ENCODE measurements at places on chromosomes 12 and 14.

- DNase-seq = peak; percentile 47
Observed at GRCh38 chr12:19131025-19131444, 1.5 kb downstream of the PLEKHA5 start.

GRCh38 chr12:8958066-8958465 lies 8.6 kb upstream of the M6PR start:
- DNase-seq = no peak

DNA sequence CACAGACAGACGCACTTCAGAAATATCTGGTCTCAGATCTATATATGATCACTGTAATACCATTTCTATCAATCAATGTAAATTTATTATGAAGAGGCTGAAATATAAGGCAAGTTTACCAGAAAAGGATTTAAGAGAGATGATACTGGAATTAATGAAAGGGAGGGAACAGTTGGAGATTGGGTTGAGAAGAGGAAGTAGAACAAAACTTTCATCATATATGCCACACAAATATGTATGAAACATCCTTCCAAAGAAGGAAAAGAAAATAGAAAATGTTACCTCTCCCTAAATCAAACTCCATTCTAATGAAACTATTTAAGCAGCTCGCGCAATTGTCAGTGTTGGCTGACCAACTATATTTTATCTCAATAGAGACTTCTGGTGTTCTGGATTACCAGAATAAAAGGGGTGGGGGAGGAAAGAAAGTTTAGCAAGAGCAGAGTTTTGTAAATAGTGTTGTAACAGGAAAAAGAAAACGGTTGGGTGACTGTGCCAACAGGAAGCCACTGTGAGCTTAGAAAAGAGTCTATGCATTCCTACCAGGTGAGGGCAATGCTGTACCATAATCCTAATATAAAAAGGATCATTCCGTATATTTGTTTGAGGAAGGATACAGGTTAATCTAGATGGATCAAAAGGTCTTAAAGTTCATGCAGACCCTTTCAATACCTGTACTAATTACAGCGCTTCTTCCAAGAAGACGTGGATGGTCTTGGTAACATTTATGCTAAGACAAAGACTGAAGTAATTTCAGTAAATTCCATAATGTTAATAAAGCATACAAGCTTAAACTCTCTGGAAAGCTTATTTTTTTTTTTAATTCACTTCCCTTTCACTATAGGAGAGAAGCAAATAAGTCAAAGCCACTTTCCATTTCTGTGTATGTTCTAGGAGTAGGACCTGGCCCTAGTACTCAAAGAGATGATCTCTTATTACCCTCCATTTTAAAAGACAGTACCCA lies 14.5 kb upstream of the LLPH start:
- DNase-seq = peak; percentile 59

GRCh38 chr14:74846968-74847665 lies 28.8 kb downstream of the PROX2 start:
- DNase-seq = peak; percentile 51

DNA sequence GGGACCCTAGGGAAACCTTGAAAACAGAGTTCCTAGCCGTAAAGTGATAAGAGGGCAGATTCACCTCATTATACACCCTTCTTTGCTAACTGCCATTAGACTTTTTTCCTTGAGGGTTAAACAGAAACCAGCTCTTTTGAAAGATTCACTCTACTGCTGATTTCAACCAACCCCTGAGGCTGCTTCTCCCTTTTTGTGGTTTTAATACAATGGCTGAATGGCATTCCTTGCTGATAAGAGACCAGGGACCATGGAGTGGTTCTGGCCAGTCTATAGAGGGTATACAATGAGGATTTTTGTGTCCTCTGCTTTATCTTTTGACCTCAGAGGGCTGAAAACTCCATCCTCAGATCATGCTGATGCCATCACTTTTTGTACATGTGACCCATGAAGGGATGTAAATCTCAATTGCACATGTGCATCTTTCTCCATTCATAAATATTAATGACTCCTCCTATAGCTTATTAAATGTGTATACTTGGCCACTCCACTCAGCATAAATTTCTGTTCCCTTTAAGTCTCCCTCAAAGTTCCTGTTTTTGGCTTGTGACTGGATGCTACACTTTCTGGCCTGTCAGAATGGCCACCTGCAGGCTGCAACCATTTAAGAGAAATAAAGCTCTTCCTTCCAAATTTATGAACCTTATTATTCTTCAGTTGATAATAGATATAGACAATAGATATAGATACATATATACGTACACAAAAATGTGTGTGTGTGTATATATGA lies 233.8 kb upstream of the SEL1L start:
- DNase-seq = no peak

DNA sequence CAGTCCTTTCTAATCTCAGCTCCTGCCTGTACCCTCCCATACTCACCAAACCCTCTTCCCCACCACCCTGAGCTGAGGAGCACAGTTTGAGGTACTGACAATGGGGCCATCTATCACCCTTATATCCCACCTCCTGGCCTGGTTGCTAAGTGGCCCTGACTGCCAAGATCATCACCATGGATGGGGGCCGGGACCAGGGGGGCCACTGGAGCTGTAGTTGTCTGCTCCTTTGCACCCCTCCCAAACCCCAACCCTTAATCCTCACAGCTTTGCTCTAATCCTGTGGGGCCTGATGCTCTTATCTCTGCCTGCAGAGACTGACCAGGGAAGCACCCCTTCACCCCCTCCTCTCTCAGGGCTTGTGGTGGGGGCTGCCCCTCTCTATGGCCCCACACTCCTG lies 395 bp upstream of the GNB3 start:
- DNase-seq = no peak

GRCh38 chr14:97458661-97459579 lies 661.7 kb downstream of the VRK1 start:
- DNase-seq = peak; percentile 12

DNA sequence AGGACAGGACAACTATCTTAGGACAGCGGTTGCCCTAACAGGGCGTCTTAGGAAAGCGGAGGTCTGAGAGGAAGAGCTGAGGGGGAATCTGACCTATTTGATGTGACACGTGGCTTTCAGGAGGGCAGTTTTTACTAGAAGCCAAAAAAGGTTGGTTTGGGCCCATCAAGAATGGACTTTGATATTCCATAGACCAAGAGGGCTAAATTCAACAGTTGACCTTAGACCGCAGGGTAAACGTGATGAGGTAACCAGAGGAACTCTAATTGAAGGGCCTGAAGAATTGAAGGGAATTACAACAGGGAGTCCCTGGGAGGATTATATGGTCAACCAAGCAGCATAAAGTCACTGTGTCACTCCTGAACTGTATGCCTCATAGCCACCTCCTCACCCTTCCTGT lies 11.5 kb downstream of the C1S start:
- no peak for DNase-seq

GRCh38 chr14:23245282-23245681 lies 7.5 kb downstream of the RNF212B start:
- no peak for DNase-seq

- no peak for DNase-seq
Observed at GRCh38 chr14:76669770-76670169, 91.5 kb upstream of the VASH1 start.

DNA sequence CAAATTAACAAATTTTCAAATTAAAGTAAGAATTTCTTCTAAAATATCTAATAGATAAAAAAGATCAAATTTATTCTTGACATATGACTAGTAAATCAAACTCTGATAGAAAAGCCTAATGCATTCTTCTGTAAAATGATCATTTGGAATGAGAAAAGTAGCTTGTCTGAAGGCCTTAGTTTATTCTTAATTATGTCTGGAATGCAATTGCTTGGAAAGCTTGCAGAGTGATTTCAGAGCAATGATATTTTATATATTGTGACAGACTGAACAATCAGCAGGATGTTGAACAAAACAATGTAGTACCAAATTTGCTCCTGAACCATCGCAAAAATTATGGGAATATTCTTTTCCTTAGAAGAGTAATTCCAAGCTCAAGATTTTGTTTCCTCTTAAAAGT lies 789.6 kb upstream of the NOVA1 start:
- DNase-seq = no peak

DNA sequence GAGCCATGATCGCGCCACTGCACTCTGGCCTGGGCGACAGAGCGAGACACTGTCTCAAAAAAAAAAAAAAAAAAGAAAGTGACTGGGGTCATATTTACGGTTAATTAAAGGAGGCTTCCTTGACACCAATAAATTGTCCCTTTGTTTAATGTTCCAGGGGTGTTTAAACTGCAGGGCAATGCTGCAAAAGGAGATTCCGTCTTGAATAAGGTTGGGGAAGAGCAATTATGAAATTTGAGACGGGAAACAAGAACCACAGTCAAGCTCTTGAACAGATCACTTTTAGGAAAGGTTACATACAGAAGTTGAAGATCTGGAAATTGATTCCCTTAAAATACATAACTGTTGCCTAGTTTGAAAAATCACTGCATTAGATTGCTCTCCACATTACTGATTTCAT lies 292.9 kb downstream of the DAD1 start:
- no peak for DNase-seq

DNA sequence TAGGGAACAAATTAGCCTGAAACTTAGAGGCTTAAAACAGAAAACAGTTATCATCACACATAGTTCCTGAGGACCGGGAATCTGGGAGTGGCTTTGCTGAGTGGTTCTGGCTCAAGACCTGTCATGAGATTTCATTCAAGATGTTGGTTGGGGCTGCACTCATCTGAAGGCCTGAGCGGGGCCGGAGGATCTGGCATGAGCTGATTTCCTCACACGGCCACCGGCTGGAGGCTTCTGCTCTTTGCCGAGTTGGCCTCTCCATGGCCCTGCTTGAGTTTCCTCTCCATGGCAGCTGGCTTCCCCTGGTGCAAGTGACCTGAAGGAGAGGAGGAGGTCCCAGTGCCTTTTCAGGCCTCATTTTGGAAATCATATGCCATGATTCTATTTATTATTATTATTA lies 128.1 kb downstream of the PAPOLA start:
- no peak for DNase-seq

DNA sequence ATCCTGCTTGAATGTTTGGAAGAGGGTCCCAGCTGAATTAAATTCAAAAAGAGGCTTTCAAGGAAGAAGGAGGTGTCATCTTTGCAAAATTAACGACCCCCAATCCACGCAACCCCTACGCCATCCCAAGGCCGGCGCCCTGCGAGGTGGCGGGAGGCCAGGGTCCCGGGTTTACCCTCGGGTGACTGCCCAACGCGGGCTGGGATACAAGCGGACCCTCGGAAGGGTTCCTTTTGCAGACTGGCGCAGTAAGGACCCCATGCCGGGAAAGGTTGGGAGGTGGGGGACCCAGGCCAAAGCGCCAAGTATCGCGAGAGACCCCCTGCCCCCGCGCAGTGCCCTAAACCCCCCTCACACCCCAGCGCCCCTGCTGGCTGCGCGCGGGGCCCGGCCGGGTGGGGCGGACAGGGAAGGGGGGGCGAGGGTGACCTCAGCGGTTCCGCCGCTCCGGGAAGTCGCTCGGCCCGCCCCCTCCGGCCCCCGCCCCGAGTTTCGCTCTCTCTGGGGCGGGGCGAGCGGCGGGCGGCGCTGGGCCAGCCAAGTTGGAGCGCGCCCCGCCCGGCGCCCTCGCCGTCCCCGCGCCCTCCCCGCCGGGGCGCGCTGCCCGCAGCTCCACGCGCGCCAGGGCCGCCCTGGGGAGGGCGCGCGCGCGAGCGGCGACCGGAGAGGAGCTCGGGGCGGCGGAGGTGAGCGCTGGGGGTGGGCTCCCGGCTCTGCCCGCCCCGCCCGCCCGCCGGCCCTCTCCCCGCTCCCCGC lies 708 bp upstream of the ZBTB42 start:
- peak; percentile 87 for DNase-seq

DNA sequence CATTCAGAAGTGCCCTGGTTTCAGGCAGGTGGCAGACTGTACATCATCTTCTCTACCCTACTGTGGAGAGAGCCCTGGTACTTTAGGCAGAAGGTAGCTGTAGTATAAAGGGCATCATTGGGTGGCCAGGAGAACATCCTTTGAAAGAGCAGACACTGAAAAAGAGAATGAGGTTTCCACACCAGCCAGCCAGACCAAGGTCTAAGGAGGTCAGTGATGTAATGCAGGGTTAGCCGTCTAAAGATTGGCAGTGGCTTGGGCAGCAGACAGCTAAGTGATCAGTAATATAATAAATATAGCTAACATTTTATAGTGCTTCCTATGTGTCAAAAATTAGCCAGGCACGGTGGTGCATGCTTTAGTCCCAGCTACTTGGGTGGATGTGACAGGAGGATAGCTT lies 12.0 kb downstream of the ZBTB25 start:
- DNase-seq = no peak

Measured in AG08395 (cell line).